T-cell (primary cell): ENCODE measurements at places on chromosomes 1 and 21. TPM values are rescaled to one million over a fixed set of nuclear protein-coding genes. Genes with fewer than 3 reads are reported as not detected.

- H3K27me3 ChIP-seq = no peaks in the 10 kb centered on the region
- H3K27ac ChIP-seq = no peak overlapping the region
- DNase-seq = no peak
- H3K4me3 ChIP-seq = no peak overlapping the region
- H3K4me1 ChIP-seq = no peaks in the 10 kb centered on the region
- H3K36me3 ChIP-seq = no peaks in the 10 kb centered on the region
Measured at GRCh38 chr1:19011845-19012231, 55.4 kb upstream of the IFFO2 start.

GRCh38 chr1:243422362-243422761 is 166.5 kb downstream of the SDCCAG8 start:
- H3K27me3 ChIP-seq = no peaks in the 10 kb centered on the region
- no peak for DNase-seq
- H3K4me3 ChIP-seq = no peak overlapping the region
- no peaks in the 10 kb centered on the region for H3K36me3 ChIP-seq

GRCh38 chr1:87129038-87129437 is 199.6 kb upstream of the LMO4 start:
- peaks cover 11% of the 10 kb centered on the region for H3K4me1 ChIP-seq
- H3K36me3 ChIP-seq = no peaks in the 10 kb centered on the region
- DNase-seq = no peak
- H3K27ac ChIP-seq = no peak overlapping the region

DNA sequence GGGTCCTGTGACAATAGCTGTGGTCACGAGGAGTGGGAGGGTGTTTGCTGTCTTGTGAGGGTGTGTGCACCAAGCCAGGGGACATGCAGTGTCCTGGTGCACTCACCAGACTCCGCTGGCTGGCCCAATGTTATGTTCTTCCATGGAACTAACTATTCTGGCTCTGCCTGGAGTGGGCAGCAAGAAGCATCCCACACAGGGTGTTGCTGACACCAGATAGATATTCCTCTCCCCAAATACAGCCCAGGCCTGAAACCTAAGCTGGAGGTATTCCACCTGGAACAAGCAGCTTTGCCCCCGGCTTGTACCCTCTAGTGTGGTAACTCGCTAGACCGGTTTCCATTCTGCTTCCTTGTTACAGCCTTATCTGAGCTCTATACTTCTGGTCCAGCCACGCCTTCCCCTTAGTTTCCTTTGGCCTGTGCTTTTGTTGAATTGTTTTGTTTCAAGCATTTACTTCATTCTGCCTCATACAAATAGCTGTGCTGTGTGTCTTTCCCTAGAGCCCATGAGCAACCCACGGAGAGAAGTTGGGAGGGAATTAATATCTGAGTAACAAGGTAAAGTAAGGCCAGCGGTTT is 14.7 kb upstream of the LY9 start:
- H3K27ac ChIP-seq = peak overlapping the region; percentile 47
- no peaks in the 10 kb centered on the region for H3K4me1 ChIP-seq
- H3K27me3 ChIP-seq = no peaks in the 10 kb centered on the region
- no peak for DNase-seq
- no peaks in the 10 kb centered on the region for H3K36me3 ChIP-seq
- H3K4me3 ChIP-seq = no peak overlapping the region

- peaks cover 13% of the 10 kb centered on the region for H3K27me3 ChIP-seq
- H3K4me1 ChIP-seq = no peaks in the 10 kb centered on the region
- H3K4me3 ChIP-seq = no peak overlapping the region
- H3K36me3 ChIP-seq = no peaks in the 10 kb centered on the region
- DNase-seq = no peak
Measured at GRCh38 chr1:20705203-20705755, 12.5 kb downstream of the KIF17 start.

ANGPTL1 gene
- total RNA-seq = 0.09 TPM

HSD3B1 gene
- total RNA-seq = not detected

ATAD3C gene
- total RNA-seq = 0.59 TPM
